ENCODE measurements at places on chromosomes 4 and X.

GRCh38 chrX:48897625-48898306 is at the start of the genes PQBP1 and TIMM17B:
Gene PQBP1, plus strand, starts transcription at chrX:48897930. Its CDS starts 580 bp downstream, at chrX:48898510.
Gene TIMM17B, minus strand, starts transcription at chrX:48897768. Its CDS starts 19 bp downstream, at chrX:48897749.
- DNase-seq = peak; percentile 92

- no peak for DNase-seq
Measured at GRCh38 chrX:28120072-28120471, 138.8 kb upstream of the DCAF8L1 start.

DNA sequence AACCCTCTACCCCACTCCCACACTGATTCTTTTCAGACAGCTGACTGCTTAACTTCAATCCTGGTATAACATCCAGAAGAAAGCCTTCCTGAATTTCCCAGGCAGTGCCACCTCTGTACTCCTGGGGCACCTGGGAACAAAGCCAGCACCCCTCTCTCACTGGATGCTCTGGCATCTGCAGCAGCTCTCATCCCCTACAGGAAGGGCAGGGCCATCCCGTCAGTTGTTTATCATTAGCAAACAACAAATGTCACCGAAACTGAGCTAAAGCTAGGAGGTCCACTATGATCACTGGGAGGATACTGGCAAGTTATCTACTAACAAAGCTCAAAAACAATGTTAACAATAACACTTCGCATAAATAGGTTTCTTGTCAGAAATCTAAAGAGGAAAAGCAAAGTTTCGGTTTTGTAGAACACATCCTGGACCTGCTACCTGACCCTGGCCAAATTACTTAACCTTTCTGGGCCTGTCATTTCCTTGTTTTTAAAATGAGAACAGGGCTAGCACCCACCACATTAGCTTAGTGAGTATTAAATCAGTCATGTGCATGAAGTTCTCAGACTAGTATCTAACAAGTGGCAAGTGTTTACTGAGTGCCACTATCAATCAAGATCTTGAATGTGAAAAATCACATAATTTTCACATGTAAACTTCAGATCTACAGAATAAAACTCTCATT is 86.6 kb downstream of the NR3C2 start:
- DNase-seq = no peak

DNA sequence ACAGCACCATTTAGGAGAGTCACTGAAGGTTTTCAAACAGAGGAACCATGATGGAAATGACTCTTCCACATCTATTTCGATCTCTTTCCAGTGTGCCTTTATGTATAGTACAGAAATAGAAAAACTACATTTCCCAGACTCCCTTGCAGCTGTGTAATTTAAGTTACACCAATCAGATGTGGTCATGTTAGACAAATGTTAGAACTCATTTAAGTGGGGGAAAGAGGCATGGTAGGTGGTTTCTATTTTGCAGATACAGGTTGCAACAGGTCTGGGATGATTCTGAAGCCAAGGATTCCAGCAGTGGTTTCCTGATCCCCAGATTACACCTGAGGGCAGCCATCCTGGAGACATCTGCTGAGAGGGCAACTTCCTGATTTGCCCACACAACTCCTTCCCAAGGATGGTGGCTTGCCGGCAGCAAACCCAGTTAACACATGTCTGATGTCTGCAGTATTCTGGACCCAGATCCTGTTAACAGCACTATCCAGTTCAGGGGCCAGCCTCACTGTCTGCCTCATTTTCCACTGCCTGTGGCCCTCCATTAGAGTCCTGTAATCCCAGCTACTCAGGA is 38.7 kb upstream of the PDK3 start:
- no peak for DNase-seq

DNA sequence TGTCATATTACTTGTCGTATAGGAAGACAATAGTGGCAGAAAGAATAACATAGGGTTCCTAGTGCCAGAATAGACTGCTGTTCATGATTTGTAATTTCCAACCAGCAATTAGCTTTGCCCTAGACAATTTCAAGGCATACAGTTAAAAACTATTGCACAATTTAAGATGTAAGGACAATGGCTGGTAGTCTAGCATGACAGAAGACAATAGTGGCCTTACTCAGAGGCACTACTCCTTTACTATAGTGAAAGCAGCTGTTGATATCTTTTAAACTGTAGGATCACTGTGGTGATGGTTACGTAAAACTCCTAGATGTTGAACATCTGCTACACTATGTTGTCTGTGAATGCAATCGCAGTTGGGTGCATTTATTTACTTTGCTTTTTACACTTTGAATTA is 234.5 kb downstream of the RBMX2 start:
- no peak for DNase-seq

GRCh38 chr4:19178835-19179234 is 1072.9 kb upstream of the SLIT2 start:
- DNase-seq = no peak

- DNase-seq = no peak
Measured at GRCh38 chr4:107592519-107592918, 127.5 kb downstream of the PAPSS1 start.

DNA sequence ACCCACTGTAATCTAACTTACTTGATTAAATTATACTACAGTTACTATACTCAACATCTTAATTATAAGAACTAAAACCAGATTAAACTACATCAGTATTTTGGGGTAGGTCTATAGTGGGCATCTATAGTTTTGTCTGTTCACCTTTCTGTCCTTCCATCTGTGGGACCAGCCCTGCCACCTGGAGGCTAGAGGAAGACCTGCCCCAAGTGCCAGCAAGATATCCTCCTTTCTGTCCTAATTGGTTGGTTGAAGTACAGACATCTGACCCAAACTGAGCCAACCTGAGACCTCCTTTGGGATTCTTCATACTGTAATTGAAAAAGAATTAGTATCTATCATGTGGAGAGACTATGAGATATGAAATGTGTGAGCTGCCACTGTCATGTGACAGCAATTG is 172.2 kb upstream of the TLL1 start:
- DNase-seq = no peak

DNA sequence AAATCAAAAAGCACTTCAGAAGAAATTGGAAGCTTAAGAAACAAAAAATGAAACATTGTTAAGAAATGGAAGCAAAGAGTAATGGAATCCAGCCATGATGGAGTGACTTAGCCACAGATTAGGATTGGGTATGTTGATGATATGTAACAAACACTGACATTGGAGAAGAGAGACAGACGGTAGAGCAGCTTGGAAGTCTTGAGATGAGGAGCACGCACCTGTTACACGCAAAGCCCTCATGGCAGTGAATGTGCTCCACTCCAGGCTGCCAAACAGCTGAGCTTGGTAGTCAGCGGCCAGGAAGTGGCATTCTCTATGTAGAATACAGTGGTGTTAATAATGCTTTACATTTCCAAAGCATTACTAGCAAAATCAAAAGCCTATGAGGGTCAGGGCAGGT is 56.9 kb upstream of the GPRIN3 start:
- no peak for DNase-seq

DNA sequence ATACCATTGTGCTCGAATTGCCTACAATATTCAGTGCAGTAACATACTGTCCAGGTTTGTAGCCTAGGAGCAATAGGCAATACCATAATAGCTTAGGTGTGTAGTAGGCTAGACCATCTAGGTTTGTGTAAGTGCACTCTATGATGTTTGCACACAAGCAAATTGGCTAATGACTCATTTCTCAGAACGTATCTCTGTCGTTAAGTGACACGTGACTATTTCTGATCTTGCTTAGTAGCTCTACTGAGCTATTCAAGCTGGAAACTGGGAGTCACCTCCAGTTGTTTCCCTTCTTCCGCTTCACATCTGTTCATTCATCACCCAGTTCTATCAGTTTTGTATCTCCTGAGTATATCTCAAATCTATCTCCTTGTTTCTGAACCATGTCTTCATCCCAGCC is 86.1 kb downstream of the HNRNPD start:
- DNase-seq = no peak

- no peak for DNase-seq
Measured at GRCh38 chr4:99658666-99659065, 1.0 kb upstream of the C4orf54 start.

- no peak for DNase-seq
Measured at GRCh38 chrX:9191392-9191791, 157.5 kb upstream of the FAM9B start.

- no peak for DNase-seq
Measured at GRCh38 chr4:62814510-62815047, 1594.7 kb downstream of the TECRL start.

DNA sequence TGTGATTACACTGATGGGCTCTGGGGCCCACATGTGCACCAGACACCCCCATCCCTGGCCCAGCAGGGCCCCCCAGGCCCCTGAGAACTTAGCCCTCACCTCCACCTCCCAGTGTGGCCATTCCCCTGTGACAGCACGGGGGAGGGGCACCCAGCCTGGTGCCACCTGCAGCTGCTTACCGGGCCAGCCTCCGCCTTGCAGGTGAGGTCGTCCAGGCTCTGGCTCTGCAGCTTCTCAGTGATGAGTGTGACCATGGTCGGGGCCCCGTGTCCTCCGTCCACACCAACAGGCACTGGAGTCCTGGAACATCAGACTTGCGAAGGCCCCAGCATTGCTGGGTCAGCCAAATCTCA is 15.6 kb downstream of the FAM53A start:
- DNase-seq = no peak

DNA sequence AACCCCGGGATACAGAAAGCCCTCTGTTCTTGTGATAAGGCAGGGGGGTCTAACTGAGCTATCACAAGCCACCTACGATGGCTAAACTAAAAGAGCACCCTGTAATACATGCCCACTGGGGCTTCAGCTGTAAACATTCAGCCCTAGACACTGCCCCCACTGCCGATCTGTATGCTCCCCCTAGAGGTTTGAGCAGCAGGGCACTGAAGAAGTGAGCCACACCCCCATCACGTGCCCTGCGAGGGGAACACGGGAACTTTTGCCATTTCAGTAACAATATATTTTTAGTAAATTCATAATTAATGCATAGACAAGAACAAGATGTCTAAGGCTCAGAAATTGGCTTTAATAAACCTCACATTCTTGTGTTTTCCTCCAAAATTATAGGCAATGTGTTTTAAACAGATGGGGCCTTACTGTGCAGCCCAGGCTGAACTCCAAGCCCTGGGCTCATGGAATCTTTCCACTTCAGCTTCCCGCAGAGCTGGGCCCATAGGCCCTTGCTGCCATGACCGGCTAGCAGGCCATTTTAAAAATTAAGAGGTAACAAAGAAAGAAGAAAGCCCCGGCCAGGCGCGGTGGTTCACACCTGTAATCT is 235.3 kb upstream of the SFRP2 start:
- no peak for DNase-seq

- DNase-seq = no peak
Measured at GRCh38 chr4:181146051-181146450, 1097.2 kb upstream of the TENM3 start.

DNA sequence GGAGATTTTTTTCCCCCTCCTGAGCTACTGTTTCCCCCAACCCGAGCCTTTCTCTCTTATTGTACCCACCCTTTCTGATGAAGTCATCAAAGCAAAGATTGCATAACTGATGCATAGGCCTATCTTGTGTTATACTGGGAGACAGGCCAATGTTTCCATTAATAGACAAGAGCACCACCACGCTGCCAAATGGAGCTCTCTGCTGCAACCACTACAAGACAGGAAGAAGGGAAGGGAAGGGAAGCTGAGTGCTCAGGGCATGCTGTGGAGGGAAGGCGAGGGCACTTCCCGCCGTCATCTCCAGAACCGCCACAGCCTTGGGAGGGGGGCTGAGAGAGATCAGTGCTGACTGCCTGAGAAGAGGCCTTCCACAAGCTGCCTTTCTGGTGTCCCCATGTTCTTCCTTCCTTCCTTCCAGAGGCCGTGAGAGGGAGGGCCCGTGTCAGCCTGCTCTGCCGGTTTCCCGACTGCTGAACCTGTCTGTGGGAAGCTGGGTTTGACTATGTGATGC is 75.0 kb downstream of the MGST2 start:
- peak; percentile 83 for DNase-seq
